Stomach (tissue), 19 donors: ENCODE measurements at places on chromosomes 12 and 14. TPM values are rescaled to one million over a fixed set of nuclear protein-coding genes. Genes with fewer than 3 reads are reported as not detected.

SMCO2 gene
- total RNA-seq: not detected

LMNTD1 gene
- not detected for total RNA-seq

DNA sequence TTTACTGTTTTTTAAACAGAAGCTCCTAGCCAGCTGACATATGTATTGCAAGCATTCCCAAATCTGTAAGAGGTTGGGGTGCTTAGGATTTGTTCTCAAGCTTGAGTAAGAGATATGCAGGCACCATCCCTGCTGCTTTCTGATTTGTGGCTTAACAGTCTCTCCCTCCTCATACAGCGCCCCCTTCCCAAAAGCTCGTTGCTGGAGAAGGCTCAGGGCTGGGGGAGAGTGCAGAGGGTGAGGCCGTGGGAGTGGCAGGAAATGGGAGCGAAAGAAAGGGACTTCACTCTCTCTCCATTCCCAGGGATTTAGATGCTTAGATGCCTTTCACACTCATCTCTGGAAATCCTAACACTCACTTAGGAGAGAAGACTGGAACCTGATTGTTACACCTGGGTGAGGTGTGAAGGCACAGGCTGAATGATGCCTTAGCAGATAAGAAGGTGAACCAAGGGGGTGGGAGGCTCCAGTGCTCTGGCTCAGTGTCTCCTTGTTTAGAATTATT is 172.0 kb downstream of the C12orf75 start:
- no peak for DNase-seq

DNA sequence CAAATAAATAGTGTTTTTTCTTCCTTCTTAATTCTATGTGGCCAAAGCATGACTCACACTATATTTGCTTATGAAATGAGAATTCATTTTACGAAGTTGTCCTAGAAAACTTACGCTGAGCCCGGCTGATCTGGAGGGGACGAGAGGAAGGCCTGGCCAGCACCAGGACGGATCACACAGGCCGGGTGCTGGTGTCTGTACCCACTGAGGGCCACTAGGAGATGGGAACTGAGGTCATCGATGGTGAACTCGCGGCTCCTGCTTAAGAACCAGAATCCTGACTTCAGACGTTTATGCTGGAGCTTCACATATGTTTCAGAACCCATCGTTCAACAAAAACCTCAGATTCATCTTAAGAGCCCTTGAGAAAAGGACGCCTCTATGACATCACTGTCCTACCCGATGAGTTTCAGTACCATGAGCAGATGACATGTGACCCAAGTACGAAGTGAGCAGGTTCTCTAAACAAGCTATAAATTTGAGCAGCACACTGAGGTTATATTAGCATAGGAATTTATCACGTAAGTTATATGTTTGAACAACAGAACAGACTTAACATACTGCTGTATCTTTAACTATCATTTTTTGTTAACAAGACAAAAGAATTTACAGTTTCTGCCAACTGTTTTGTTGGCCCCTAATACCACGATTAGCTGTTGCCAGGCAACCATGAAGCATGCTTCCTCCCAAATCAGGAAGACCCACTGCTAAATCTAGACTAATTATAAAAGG is 111.9 kb downstream of the FOXN3 start:
- no peak for DNase-seq

DNA sequence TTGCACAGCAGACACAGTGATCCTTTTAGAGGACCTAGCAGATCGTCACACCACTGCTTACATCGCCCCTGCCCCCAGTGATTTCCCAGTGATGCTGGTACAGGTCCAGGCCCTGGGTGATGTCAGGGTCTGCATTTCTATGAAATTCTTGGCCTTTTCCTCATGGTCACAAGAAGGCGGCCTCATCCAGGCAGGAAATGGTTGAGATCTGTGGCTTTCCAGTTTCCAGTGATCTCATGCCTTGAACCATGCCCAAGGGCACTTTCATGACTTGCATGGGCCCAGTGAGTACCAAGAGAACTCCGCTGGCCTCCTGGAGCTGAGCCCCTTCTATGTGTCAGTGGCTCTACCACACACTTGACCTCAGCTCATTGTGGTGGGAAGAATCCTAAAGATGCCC is 41.9 kb upstream of the BDKRB2 start:
- DNase-seq: peak; percentile 2

DNA sequence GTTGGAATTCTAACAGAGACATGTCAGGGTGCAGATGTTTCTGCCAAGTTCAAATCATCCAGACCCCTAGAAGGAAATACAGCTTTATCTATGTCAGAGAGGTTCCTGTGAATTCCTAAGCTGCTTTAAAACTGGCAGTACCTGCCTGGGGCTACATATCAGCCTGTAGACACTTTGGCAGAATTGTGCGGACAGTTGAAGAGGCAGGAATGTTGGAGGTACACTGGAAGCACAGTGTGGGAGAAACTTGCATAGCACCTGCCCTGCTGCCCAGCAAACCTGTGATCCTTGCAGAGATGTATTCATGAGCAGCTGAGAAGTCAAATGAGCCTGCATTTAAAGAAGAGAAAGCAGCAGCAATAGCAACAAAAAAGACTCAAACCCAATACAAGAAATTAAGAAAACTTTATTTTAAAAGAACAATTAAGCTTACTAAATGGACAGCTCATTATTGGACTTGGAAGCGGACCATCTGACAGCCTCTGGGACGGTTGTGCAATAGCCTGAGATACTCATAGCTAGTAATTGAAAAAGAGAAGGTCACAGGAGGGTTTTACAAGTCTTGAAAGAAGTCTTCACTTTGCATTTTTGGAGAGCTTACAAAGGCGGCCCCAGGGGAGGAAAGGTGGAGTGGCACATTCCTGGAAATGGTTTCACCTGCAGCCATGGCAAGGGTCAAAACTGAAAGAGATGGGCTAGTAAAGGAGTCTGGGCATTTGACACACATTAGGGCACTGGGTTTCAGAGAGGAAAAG is 280.9 kb upstream of the FLRT2 start:
- no peak for DNase-seq

DNA sequence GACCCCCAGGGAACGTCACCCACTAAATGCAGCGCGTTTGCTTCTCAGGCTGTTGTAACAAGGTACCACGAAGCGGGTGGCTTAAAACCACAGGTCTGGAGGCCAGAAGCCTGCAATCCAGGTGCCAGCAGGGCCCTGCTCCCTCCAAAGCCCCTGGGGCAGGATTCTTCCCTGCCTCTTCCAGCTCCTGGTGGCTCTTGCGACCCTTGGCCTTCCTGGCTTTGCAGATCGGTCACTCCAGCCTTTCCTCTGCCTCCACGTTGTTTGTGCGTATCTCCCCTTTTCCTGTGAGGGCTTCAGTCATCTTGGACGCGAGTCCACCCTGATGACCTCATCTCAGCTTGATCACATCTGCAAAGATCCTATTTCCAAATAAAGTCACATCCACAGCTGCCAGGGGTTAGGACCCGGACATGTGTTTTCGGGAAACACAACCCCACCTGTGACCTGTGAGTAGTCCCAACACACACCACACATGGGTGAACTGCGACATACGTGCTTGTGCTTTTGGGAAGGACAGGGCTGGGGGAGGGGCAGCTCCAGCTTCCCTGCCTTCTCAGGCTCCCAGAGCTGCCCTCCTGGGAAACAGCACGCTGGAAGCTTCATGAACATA is 114.5 kb upstream of the NCOR2 start:
- DNase-seq: peak; percentile 72

DNA sequence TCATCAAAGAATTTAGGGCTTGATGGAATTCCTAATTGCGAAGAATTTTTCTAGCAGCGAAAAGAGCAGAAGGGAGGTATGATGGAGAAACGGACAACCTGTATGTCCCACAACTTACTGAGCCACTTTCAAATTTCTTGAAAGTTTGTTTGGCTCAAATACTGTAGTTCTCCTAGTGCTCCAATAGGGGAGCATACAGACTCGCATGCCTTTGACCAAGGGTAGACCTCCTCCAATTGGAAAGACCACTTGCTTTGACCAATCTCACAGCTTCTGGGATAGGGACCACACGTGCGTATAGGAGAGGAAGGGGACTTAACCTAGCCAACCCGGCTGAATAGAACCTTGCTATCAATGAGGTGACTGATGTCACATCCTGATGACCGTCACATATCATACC is 28.6 kb downstream of the SLC35F4 start:
- no peak for DNase-seq
